Activated CD4-positive, alpha-beta T cell treated with anti-CD3 and anti-CD28 coated beads, Interleukin-2, Interleukin-4, amounts not matched to agents 100 ng/mL and 50 ng/mL, durations not matched to agents 16 hours and 8 hours (primary cell): ENCODE measurements at places on chromosomes 4 and X.

DNA sequence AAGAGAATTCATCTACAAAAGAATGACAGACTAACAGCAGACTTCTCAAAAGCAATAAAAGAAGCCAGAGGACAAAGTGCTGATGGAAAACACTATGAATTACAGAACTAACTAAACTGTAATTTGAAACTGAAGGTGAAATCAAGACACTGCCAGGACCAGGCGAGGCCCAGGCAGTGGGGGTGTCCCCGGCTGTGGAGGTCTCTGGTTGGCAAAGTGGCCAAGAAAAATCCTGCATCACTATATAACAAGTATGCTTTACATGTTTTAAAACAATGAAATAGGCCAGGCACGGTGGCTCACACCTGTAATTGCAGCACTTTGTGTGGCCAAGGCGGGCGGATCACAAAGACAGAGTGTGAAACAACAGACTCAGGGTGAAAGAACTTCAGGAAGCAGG, 32.9 kb downstream of the CHM start:
- DNase-seq = no peak

DNA sequence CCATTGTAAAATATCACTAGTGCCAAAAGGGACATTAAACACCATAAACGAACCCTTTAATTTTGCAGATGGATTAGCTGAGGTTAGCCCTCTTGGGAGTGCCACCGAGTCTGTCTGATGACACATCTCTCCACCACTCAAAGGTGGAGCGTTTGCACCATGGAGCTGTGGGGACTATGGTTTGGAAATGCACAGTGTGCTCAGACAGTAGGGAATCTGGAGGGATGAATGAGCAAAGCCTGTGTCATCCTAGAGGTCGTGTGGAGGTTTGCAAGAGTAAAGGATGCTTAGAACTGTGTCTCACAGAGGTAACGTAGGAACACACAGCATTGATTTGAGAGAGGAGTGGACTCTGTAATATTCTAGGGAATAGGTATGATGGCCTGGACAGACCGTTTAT, 93.7 kb downstream of the CLNK start:
- no peak for DNase-seq

- no peak for DNase-seq
Observed at GRCh38 chrX:112081781-112082652, 559 bp downstream of the TRPC5 start.

DNA sequence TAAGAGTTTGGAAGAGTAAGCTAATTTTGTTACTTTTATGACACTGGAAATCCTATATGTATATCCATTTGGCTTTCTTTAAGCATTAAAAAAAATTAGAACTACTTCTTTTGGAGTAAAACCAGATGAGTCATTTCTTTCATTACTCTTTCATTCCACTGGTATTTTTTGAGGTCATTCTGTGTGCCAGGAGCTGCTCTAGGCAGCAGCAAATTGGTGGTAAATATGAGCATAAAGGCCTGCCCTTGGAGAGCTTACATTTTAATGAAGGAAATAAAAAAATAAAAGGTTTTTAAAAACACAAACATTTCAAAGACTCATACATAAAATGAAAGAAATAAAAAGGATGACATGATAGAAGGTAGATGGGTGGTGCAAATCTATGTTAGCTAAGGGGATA, 37.4 kb downstream of the MID1 start:
- no peak for DNase-seq

- DNase-seq = no peak
Observed at GRCh38 chr4:181593703-181594102, 649.5 kb upstream of the TENM3 start.
